HCT116 (cell line): ENCODE measurements at places on chromosomes 12 and 14. TPM values are rescaled to one million over a fixed set of nuclear protein-coding genes. Genes with fewer than 3 reads are reported as not detected.

ARG2 gene
- total RNA-seq: 7.0 TPM

IQSEC3 gene
- not detected for total RNA-seq

NXPH4 gene
- total RNA-seq: 20.0 TPM

CSRP2 gene
- 36.1 TPM for total RNA-seq

DNA sequence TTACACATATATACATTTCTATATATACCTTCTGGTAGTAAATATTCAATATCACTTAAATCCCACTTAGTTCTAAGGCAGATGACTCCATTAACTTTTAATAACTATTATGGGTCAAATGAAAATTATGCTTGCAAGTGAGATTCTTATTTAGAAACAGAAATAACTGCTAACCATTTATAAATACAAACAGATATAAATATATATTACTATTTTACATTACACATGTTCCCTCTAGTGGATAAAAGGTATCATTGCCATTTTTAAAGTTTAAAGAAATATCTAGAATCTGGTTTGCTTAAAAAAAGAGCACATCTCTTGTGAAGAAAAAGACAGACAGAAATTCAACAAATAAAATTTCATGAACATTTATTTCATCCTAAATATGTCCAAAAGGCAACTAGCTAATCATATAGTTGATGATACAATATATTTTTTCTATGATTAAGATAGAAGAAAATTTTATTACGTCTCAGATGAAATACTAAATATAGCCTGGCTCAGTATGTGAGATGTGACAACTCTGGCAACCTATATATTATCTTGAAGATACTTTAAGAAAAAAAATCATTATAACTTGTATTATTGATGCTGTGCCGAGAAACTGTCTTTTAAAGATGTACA is 11.7 kb upstream of the RAD51AP1 start:
- H3K36me3 ChIP-seq: no peaks in the 10 kb centered on the region
- H3K27me3 ChIP-seq: no peaks in the 10 kb centered on the region
- H3K4me3 ChIP-seq: no peak overlapping the region
- H3K27ac ChIP-seq: no peak overlapping the region
- H3K4me1 ChIP-seq: no peaks in the 10 kb centered on the region

GZMH gene
- total RNA-seq: not detected

DNA sequence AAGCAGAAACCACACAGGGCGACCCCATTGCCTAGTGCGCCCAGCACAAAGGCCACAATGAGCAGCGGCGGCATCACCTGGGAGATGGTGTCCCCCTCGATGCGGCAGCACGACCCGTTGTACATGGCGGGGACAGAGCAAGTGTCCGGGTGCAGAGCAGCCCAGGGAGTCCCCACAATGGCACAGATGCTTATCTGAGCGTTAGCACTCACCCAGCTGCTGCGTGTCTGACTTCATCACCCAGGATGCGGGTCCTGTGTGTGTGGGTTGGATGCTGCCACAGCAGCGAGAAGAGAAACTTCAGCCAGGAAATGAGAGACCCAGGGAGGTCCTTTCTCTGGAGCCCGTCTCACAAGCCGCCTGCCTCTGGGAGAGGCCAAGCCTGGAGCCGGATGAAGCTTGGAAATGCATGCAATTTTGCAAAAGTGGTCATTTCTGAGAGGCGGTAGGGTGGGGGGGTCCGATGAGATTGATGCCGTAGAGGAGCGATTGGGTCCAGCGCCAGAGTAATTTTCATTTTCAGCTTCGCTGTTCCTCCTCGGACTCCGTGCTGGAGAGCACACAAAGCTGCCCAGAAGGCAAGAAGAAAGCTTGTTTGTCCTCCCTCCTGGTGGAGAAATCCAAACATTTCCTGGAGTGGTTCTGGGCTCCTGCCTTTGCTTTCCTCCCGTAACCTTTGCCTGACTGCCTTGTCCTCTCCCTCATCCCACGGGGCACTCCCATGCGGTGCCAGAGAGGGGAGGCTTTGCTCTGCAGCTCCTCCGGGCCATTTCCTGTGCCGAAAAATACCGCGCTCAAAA is at the start of gene HCAR1:
TSS of gene HCAR1 (minus strand) at position 630 of the 800 bp plus-strand sequence. CDS start at position 125, 505 bp downstream.
- H3K4me1 ChIP-seq: peaks cover 10% of the 10 kb centered on the region; the same call in 1 of the 2 replicates
- H3K36me3 ChIP-seq: no peaks in the 10 kb centered on the region
- no peak within 1 kb of the TSS for H3K4me3 ChIP-seq
- H3K27me3 ChIP-seq: no peaks in the 10 kb centered on the region
- DNase-seq: no peak
- no peak within 1 kb of the TSS for H3K27ac ChIP-seq

- no peaks in the 10 kb centered on the region for H3K27me3 ChIP-seq
- H3K27ac ChIP-seq: no peak overlapping the region
- no peaks in the 10 kb centered on the region for H3K36me3 ChIP-seq
- no peak overlapping the region for H3K4me3 ChIP-seq
- no peaks in the 10 kb centered on the region for H3K4me1 ChIP-seq
These were observed 25.0 kb upstream of the P2RX7 start for GRCh38 chr12:121107681-121108080.

DNA sequence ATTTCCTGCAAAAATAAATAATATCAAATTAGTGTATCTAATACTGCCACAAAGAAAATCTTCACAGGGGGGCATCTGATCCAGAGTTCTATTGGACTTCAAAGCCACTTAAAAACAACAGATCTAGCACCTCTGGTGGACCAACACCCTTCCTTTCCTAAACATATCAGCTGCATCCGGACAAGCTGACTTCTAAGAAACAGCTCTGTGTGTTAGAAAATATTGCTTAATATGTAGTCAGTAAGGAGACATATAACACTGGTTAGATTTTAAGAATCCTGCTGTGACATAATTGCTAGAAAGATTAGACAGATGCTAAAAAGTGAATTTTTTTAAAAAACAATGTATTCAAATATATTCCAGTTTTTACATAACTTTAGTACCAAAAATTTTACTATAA is 61.1 kb upstream of the PTPRB start:
- no peaks in the 10 kb centered on the region for H3K4me1 ChIP-seq
- no peaks in the 10 kb centered on the region for H3K36me3 ChIP-seq
- H3K27me3 ChIP-seq: no peaks in the 10 kb centered on the region
- no peak overlapping the region for H3K4me3 ChIP-seq

GRCh38 chr12:28550757-28551704 is 360.8 kb downstream of the CCDC91 start:
- H3K27ac ChIP-seq: peak overlapping the region; percentile 22; the same call in 1 of the 2 replicates
- DNase-seq: peak; percentile 37
- no peaks in the 10 kb centered on the region for H3K36me3 ChIP-seq
- H3K4me1 ChIP-seq: peaks cover 15% of the 10 kb centered on the region
- H3K4me3 ChIP-seq: no peak overlapping the region

KRT2 gene
- total RNA-seq: not detected

TMEM260 gene
- total RNA-seq: 12.5 TPM

KRT6C gene
- not detected for total RNA-seq

GRCh38 chr12:49019443-49020324 is 1.1 kb upstream of the PRKAG1 start:
- H3K4me3 ChIP-seq: peak overlapping the region; percentile 88; the same call in 1 of the 2 replicates
- peaks cover 8% of the 10 kb centered on the region for H3K4me1 ChIP-seq
- no peak for DNase-seq
- H3K27me3 ChIP-seq: no peaks in the 10 kb centered on the region
- peak overlapping the region; percentile 89; the same call in 1 of the 2 replicates for H3K27ac ChIP-seq
- peaks cover 15% of the 10 kb centered on the region; the same call in 1 of the 2 replicates for H3K36me3 ChIP-seq

DNA sequence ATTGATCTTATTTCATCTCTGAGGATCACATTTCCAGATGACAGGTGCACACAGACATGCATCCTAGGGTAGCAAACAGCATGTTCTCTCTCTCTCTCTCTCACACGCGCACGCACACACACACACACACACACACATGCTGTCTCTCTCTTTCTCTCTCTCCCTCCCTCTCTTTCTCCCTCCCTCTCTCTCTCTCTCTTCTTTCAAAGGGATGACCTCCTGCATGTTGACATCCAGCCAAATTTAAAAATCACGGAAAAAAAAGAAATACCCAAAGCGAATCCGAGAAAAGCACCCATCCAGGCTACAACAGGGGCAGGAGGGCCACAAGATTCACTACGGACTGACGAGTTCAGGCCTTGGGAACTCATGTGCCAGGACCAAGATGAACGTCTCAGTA is 2.3 kb downstream of the KSR2 start:
- no peak overlapping the region for H3K4me3 ChIP-seq
- no peak overlapping the region for H3K27ac ChIP-seq
- peaks cover 28% of the 10 kb centered on the region for H3K4me1 ChIP-seq
- no peaks in the 10 kb centered on the region for H3K36me3 ChIP-seq

GRCh38 chr12:124520265-124520701 is 47.1 kb downstream of the NCOR2 start:
- no peak overlapping the region; the same call in 1 of the 2 replicates for H3K27ac ChIP-seq
- DNase-seq: no peak
- H3K36me3 ChIP-seq: no peaks in the 10 kb centered on the region
- H3K4me3 ChIP-seq: no peak overlapping the region
